ENCODE measurements at places on chromosomes 7 and 10.

DNA sequence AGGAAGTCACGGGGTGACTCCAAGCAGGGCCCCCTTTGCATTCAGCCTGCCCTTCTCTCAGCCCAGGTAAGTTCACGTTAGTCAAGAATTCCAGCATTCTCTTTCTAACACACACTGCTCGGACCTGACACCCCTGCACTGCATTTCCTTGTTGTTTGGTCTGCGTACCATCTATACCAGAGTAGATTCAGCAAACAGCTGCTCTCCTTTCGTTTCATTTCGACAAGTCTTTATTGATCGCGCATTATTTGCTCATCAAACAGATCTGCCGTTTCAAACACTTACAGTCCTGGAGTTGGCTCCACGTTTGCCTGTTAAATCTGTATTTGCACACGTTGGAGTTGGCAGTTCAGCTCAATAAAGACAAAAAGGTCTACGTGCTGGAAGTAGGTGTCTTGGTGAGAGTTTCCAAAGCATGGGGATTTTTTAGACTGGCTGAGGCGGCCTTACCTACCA is 495.1 kb downstream of the RPS24 start:
- no peaks in the 10 kb centered on the region for H3K27me3 ChIP-seq
- H3K36me3 ChIP-seq: no peaks in the 10 kb centered on the region
- DNase-seq: peak; percentile 95
- H3K4me1 ChIP-seq: peaks cover 71% of the 10 kb centered on the region
- H3K4me3 ChIP-seq: peak overlapping the region; percentile 31
- peak overlapping the region; percentile 64 for H3K27ac ChIP-seq

- H3K36me3 ChIP-seq: no peaks in the 10 kb centered on the region
- H3K27ac ChIP-seq: no peak overlapping the region
- no peaks in the 10 kb centered on the region for H3K27me3 ChIP-seq
Observed at GRCh38 chr7:130712416-130712815, 21.6 kb downstream of the KLF14 start.

- DNase-seq: no peak
- peak within 1 kb of the TSS; percentile 60 for H3K27ac ChIP-seq
- peak within 1 kb of the TSS; percentile 71 for H3K4me3 ChIP-seq
- no peaks in the 10 kb centered on the region for H3K27me3 ChIP-seq
- no peaks in the 10 kb centered on the region for H3K36me3 ChIP-seq
Observed at GRCh38 chr10:98267894-98268693, at the start of gene LOXL4. Gene LOXL4, minus strand, starts transcription at chr10:98268194. Its CDS starts 5,175 bp downstream, at chr10:98263019.

- H3K4me1 ChIP-seq: no peaks in the 10 kb centered on the region
- H3K36me3 ChIP-seq: no peaks in the 10 kb centered on the region
- no peaks in the 10 kb centered on the region for H3K27me3 ChIP-seq
- DNase-seq: no peak
- H3K4me3 ChIP-seq: no peak overlapping the region
Observed at GRCh38 chr7:42167631-42168236, 69.3 kb downstream of the GLI3 start.

- H3K27me3 ChIP-seq: no peaks in the 10 kb centered on the region
- no peak overlapping the region for H3K4me3 ChIP-seq
- DNase-seq: no peak
- no peaks in the 10 kb centered on the region for H3K36me3 ChIP-seq
- H3K4me1 ChIP-seq: no peaks in the 10 kb centered on the region
Observed at GRCh38 chr7:68200051-68200670, 1203.5 kb downstream of the TYW1 start.

GRCh38 chr10:43327171-43327570 is 44.3 kb upstream of the FXYD4 start:
- no peaks in the 10 kb centered on the region for H3K36me3 ChIP-seq
- H3K27ac ChIP-seq: no peak overlapping the region
- no peaks in the 10 kb centered on the region for H3K27me3 ChIP-seq
- H3K4me1 ChIP-seq: peaks cover 17% of the 10 kb centered on the region

- H3K4me3 ChIP-seq: no peak overlapping the region
- no peak overlapping the region for H3K27ac ChIP-seq
Observed at GRCh38 chr10:5393529-5393928, 11.1 kb downstream of the TUBAL3 start.

DNA sequence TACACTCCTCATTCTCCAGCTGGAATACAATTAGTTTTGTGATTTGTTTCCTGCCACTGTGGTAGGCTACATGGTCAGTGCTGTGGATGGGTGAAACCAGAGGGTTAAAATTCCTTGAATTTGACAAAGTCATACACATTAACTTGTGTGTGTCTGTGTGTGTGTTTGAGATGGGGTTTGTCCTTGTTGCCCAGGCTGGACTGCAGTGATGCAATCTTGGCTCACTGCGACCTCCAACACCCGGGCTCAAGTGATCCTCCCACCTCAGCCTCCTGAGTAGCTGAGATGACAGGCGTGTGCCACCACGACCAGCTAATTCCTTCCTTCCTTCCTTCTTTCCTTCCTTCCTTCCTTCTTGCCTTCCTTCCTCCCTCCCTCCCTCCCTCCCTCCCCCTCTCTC is 24.8 kb upstream of the GIMAP8 start:
- H3K27ac ChIP-seq: no peak overlapping the region
- H3K27me3 ChIP-seq: peaks cover 5% of the 10 kb centered on the region
- peaks cover 13% of the 10 kb centered on the region for H3K4me1 ChIP-seq
- no peak overlapping the region for H3K4me3 ChIP-seq
- no peak for DNase-seq

DNA sequence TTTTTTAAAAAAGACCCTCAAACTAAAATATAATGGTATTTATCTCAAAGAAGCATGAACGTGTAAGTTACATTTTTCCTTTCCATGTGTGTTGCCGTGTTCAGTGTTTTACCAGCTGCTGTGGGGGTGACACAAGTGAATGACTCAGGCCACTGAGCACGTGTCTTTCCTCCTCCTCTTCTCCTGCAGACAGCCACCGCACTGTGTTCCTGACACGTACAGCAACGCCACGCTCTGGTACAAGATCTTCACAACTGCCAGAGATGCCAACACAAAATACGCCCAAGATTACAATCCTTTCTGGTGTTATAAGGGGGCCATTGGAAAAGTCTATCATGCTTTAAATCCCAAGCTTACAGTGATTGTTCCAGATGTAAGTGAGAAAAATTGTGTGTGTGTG is 29.7 kb downstream of the TMEM248 start:
- H3K4me1 ChIP-seq: no peaks in the 10 kb centered on the region
- H3K36me3 ChIP-seq: peaks cover 19% of the 10 kb centered on the region
- no peak for DNase-seq
- H3K27me3 ChIP-seq: no peaks in the 10 kb centered on the region
- no peak overlapping the region for H3K27ac ChIP-seq

- H3K4me3 ChIP-seq: no peak overlapping the region
- no peaks in the 10 kb centered on the region for H3K27me3 ChIP-seq
- no peaks in the 10 kb centered on the region for H3K36me3 ChIP-seq
- no peak for DNase-seq
Observed at GRCh38 chr7:108190891-108191290, 60.7 kb upstream of the LAMB4 start.

GRCh38 chr10:73576890-73577591 is 14.1 kb downstream of the USP54 start:
- DNase-seq: no peak
- H3K36me3 ChIP-seq: peaks cover 6% of the 10 kb centered on the region
- no peak overlapping the region for H3K4me3 ChIP-seq
- H3K27ac ChIP-seq: no peak overlapping the region
- H3K4me1 ChIP-seq: peaks cover 12% of the 10 kb centered on the region
- H3K27me3 ChIP-seq: no peaks in the 10 kb centered on the region

DNA sequence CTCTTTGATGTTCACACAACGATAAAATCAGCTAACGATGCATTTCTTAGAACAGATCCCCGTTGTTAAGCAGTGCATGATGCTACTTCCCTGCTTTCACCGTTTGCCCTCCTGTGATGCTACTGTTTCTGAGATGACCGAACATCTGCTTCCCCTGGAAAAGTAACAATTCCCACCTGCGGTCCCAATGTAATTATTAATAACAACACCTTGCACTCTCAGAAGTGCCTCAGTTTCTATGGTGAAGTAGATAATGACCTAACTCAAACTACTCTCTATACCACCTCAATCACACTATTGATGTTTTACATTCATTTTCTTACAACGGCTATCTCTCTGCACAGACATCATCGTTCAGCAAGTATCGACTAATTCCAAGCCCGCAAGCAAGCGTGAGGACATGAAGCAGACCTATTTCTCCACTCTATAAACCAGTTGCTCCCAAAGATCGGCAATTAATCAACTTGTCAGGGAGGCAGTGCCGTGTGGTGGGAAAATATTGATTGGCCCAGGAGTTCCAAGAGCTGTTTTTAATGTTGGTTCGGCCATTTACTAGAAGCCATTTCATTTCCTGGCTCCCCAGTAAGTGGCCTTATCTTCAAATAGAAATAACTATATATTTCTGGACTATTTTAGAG is 42.7 kb downstream of the FAM107B start:
- H3K4me3 ChIP-seq: no peak overlapping the region
- no peaks in the 10 kb centered on the region for H3K4me1 ChIP-seq
- H3K36me3 ChIP-seq: no peaks in the 10 kb centered on the region
- DNase-seq: no peak

- H3K4me3 ChIP-seq: no peak overlapping the region
- no peaks in the 10 kb centered on the region for H3K36me3 ChIP-seq
- DNase-seq: no peak
- no peak overlapping the region for H3K27ac ChIP-seq
Observed at GRCh38 chr7:148304456-148304855, 286.1 kb upstream of the C7orf33 start.

- H3K27ac ChIP-seq: no peak overlapping the region
- no peak for DNase-seq
- no peaks in the 10 kb centered on the region for H3K27me3 ChIP-seq
- H3K36me3 ChIP-seq: no peaks in the 10 kb centered on the region
- H3K4me3 ChIP-seq: no peak overlapping the region
- H3K4me1 ChIP-seq: no peaks in the 10 kb centered on the region
Observed at GRCh38 chr7:68697796-68698280, 900.4 kb upstream of the AUTS2 start.
